HuH-7 (cell line): ENCODE measurements at places on chromosomes 2 and 18.

GRCh38 chr2:47486841-47487497 is 84.0 kb downstream of the MSH2 start:
- no peak for DNase-seq

DNA sequence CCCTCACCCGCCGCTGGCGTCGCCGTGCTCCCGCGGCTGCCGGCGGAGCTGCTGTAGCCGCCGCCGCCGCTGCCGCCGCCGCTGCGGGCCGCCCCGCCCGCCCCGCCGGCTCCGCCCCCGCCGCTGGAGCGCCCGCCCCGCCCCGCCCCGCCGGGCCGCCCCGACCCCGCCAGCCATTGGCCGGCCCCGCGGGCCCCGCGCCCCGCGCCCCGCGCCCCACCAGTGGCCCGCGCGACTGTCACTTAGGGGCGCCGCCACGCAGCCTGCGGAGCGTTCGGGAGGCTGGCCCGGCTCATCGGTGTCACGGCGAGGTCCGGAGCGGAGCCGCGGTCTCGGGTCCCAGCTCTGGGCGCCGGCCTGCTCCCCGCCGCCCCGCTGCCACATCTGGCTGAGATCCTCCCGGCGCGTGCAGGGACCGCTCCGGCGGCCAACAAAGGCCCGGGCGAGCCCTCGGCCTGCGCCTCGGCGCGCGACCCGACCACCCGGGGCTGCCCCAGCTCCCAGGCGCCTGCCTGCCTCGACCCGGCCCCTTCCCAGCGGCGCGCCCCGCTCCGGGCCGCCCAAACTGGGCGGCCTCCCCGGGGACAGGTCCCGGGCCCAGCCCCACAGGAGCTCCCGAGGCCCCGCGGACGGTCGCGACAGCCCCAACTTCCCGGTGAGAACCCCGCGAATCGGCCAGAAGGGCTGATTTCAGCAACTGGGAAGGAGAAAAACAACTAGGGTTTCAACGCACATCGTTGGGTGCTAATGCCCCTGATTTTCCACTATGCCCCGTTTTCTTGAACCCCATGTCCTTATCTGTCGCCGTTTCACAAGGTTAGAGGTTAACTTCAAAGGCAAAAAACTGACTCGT is at the start of gene MGAT4A:
Gene MGAT4A, minus strand, starts transcription at position 92 of the 853 bp plus-strand sequence. CDS start 4,800 bp downstream, outside the sequence.
- peak; percentile 85 for DNase-seq

- no peak for DNase-seq
These were observed 6.5 kb upstream of the UCN start for GRCh38 chr2:27314709-27315108.

DNA sequence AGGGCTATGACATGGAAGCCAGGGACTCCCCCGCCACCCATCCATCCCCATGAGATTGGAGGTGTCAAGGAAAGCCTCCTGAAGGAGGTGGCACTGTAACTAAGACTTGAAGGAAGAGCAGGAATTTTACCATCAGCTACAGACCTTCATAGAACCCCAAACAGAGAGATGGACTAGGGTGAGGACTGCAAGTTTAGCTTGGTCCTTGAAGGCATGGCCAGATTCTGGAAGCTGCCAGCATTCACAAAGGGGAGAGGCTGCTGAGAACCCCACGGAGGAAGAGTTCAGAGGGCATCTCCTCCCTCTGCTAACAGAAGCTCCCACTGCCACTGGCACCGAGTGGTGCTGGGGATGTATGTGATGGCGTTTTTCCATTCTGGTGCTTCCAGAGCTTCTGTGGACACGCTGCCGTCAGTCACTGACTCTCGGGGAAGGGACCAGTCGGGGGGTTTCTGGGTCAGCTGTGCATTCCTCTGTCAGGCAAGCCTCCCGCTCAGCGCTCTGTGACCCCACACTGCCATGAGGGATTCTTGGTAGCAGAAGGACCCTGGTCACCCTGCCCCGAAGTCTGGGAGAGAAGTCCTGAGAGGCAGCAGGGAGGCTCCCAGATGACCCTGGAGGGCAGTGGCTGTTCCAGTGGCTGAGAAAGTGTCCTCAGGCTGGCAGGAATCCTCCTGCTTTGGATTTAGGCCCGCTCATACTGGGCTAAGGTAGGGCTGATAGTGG is 18.1 kb downstream of the TMEM185B start:
- DNase-seq = no peak

GRCh38 chr2:1713142-1713838 is 31.0 kb downstream of the PXDN start:
- DNase-seq = no peak

GRCh38 chr2:73284296-73285158 is at the start of gene FBXO41:
Gene FBXO41 (minus strand): TSS chr2:73284478. CDS start chr2:73269630, 14,848 bp downstream.
- DNase-seq = peak; percentile 80

GRCh38 chr2:68403199-68403644 is 38.1 kb downstream of the PLEK start:
- DNase-seq = no peak

- no peak for DNase-seq
These were observed 462 bp upstream of the OTOS start for GRCh38 chr2:240140920-240141319.

DNA sequence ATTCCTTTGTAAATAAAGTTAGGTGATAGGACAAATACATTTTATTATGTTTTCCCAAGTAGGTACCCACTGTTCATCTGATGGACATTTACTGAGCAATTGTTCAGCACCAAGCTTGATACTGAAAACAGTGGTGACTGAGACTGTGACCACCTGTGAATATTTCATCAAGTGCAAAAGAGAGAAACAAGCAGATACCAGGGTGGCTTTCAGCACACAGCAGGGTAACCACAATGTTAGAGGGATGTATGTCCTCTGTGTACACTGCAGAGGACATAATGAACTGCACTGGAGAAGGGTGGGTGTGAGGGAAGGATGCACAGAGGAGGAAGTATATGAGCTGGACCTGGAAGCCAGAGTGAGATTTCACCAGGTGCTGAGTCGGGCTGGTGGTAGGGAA is 411.8 kb downstream of the RAD51AP2 start:
- DNase-seq = no peak

- DNase-seq = no peak
These were observed 290.8 kb downstream of the SLC4A3 start for GRCh38 chr2:219918254-219918653.

GRCh38 chr2:86774862-86775261 is 15.9 kb downstream of the CD8A start:
- no peak for DNase-seq

- no peak for DNase-seq
These were observed 74.9 kb downstream of the TTC32 start for GRCh38 chr2:19826874-19827273.

DNA sequence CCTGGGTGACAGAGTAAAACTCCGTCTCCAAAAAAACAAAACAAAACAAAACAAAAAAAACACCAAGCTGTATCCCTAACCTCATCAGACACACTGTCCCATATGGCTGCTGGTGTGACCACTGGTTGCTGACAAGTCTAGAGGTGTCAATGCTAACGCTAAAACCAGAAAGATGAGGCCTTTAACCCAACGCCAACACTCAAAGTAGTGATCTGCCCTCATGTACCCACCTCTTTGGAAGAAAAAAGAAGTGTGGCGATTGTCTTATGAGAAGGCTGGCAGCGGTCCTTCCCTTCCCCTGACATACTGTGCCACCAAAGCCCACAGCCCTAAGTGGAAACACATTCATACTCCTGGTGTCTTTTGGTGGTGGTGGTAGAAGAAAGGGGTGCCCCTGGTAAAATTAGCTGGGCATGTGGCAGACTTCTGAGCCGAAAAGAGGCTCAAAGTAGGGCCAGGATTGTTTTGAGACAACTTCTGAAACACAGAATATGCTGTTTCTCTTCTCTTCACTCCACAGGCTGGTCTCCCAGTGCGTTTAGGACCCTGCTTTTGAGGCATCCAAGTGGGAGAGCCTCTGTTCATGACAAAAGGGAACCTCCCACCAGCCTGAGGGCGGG is 9.8 kb downstream of the SERTAD2 start:
- DNase-seq = no peak

DNA sequence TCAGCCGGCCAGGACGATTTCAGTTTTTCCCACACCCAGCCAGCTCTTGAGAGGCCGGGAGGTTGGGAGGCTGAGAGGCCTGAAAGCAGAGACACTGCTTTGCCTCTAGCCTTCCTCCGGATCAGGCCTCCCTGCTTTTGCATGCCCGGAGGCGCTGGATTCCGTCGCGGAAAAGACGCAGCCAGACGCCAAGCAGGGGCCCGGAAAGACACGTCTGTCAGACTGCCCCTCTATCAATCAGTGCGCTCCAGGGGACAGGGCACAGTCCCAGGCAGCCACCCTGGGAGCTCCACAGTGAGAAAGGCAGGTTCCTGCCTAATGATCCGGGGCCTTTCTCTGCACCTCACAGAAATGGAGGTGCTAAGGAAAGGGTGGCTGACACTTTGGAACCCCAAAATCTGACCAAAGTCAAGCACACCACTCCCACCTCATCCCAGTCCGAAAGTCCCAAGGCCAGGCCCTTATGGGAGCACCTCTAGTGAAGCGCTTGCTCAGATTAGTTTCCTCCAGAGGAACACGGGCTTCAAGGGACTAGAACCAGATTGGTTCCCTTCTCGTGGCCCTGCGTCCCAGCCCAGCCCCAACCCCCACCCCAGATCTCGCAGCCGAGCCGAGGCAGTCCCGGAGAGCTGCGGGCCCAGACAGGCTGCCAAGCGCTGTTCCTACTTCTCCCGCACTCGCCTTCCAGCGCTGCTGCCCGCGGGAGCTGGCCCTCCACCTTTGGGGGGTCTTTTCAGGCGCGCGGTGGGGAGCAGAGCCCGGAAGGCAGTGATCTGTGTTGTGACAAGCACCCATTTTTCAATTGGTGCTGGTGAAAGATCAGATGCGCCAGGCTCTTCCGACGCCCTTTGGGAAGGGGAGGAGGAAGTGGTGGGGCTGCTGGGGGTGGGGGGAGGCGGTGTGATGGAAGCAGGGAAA is 5.0 kb downstream of the DLX1 start:
- DNase-seq = no peak

- no peak for DNase-seq
These were observed 66.5 kb downstream of the CAB39 start for GRCh38 chr2:230779126-230779525.

DNA sequence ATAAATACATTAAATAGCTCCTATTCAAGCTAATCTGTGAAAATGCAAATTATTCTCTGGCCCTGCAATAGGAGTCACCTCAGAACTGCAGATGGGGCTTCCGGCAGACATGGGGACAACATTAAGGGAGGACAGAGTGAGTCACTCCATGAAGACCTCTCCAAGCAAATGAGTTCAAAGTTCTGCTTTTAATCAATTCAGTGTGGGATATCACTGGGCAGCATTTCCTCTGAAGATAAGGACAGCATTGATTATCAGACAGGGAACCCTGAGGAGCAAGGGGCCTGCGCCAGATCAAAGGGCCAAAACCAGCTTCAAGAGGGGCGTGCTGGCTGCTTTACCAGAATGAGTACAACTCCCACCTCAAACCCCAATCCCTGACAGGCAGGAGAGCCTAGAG is 356.9 kb upstream of the KLHL29 start:
- peak; percentile 12 for DNase-seq

GRCh38 chr18:11880586-11881304 is 27.4 kb downstream of the MPPE1 start:
- DNase-seq = no peak

DNA sequence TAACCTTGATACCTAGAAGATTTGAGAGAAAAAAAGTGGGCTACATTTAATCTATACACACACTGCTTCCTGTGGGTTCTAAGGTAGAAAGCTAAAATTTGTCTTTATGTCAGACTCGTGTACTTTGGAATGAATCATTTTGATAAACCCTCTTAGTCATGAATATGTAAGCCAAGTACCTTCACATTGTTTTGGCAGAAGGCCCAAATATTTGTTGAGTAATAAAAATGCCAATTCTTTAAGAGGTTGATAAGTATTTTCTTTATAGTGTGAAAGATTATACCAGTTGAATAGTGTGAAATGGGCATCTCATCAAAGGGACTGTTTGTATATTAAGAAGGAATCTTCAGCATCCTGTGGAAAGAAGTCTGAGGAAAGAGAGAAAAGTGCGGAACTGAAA is 1464.7 kb upstream of the ZEB2 start:
- no peak for DNase-seq

DNA sequence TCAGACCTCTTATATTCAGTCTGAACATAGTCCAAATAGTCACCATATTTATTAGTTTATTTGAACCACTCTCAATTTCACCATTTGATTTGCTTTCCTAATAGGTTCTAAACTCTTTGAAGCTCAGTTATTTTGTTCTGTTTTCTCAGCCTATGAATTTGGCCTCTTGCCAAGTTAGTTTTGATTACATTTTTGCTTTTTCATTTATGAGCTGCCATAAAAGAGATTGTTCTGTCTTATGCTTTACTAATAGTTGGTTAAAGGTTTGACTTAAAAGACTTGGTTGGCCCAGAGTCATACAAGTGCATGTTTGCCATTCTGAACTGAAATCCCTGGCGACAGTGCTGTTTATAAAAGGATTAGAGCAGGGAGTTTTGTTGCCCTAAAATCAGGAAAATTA is 85.9 kb upstream of the RANBP2 start:
- no peak for DNase-seq

DNA sequence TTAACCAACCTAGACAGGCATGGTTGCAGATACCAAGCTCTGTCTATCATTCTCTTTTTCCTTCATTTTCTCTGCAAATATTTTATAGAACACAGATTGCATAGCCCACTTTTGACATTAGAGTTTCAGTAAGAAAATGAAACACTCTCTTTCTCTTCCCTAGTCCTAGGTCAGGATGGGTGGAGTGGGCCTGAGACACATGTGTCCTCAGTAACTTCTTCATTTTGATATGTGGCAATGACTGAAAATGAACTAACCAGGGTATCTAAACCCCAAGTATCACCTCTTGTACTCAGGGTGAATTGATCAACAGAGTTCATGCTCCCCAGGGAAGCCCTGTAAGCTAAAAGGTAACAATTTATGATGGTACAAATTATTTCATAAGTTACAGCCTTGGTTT is 37.0 kb upstream of the KYNU start:
- no peak for DNase-seq

- DNase-seq = no peak
These were observed 71.4 kb upstream of the LDLRAD4 start for GRCh38 chr18:13147130-13147529.

DNA sequence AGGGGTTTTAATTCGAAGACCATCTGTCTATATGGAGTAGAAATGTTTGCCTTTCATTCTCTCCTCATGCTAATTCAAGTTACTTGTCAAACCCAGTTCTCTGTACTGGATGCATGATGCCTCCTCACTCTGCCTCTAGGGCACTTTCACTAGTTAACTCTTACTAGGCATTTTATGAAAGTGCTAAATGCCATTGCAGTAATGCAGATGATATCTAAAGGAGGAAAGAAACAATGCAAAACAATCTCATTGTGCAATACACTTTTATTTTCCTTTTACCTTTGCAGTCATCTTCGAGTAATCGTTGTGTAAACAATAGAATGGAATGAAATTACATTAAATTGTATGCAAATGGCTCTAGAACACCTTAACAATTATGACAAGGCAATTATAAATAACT is 293.6 kb downstream of the STK39 start:
- DNase-seq = no peak
